CD8-positive, alpha-beta memory T cell (primary cell): ENCODE measurements at places on chromosomes 16 and 17. TPM values are rescaled to one million over a fixed set of nuclear protein-coding genes. Genes with fewer than 3 reads are reported as not detected.
A peak's percentile ranks its signal among the peaks of the same experiment; 100 is the strongest.

DNA sequence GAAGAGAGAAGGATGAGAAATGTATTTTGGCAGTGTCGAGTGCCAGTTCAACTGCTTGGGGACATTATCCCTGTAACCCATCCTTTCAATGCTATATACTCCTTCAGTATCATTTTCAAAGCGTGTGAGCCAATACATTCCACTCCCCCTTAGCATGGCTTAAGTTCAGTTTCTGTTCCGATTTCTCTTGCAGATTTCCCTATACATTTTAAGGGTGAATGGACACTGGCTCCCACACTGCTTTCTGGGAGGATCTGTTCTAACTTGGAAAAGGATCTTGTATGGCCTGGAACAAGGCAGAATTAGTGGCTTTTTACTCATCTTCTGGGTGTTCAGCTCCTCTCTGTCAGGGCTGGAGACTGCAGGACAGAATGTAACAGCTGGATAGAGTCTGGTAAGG lies 333.8 kb downstream of the HAPSTR1 start:
- DNase-seq = no peak

DNA sequence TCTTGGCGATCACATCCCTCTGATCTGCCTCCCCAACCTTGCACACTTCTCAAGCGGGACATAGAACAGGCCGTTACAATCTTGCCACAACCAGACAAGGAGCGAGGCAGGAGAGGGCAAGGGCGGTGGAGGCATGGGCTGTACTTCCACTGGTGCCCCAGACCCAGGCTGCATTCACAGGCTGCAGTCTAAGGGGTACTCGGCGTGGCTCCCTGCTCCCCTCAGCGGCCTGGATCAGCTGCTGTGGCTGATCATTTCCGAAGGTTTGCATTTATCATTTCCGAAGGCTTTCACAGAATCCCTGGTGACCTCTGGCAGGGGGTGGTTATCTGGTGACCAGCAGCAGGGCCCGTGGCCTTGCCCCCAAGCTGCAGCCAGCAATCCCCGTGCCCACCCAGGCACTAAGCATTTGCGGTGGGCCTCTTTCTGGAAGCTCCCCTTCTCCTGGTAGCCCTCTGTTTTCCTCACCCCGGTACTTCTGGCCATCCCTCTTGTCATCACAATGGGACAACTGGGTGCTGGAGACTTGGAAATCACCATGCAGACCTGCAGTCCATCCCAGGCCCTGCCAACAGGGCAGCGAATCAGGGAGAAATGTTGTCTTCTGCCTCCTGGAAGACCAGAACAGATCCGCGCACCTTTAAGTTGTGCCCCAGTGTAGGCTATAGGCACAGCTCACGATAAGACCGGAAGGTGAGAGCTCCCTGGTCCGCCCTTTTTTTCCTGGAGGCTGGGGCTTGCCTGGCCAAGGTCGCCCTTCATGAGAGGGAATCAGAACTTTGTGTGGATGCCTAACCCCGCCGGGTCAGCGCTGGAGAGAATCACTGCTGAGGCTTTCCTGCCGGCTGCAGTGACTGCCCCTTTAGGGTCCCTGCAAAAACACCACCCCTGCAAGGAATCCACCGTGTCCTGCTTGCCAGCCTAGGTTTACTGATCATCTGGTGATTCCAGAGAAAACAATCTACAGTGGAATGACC lies 1739.1 kb downstream of the TP53TG3F start:
- no peak for DNase-seq

Gene CTRB1
- not detected for polyA plus RNA-seq

Gene C17orf67
- polyA plus RNA-seq = 2.5 TPM

Gene SGCA
- not detected for polyA plus RNA-seq

- no peak for DNase-seq
Measured at GRCh38 chr17:4724650-4725049, 6.6 kb upstream of the MED11 start.

DNA sequence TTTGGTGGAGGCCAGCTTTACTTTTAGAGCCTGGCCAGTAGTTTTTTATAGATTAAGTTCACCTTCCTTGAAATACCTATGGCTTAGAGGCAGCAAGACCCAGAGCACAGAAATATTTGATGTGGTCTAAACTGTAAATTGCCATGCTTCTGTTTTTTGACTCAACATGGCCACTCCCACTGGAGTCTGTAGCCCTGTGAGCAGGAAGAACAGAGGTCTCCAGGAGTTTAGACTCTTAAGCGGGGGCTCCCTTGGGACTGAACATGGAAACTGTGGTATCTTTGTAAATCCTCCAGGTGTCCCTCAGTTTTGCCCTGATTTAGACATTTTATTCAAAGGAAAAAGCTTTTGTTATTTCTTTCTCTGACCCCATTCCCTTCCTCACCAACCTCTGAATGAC lies 145.6 kb downstream of the FTO start:
- DNase-seq = no peak

DNA sequence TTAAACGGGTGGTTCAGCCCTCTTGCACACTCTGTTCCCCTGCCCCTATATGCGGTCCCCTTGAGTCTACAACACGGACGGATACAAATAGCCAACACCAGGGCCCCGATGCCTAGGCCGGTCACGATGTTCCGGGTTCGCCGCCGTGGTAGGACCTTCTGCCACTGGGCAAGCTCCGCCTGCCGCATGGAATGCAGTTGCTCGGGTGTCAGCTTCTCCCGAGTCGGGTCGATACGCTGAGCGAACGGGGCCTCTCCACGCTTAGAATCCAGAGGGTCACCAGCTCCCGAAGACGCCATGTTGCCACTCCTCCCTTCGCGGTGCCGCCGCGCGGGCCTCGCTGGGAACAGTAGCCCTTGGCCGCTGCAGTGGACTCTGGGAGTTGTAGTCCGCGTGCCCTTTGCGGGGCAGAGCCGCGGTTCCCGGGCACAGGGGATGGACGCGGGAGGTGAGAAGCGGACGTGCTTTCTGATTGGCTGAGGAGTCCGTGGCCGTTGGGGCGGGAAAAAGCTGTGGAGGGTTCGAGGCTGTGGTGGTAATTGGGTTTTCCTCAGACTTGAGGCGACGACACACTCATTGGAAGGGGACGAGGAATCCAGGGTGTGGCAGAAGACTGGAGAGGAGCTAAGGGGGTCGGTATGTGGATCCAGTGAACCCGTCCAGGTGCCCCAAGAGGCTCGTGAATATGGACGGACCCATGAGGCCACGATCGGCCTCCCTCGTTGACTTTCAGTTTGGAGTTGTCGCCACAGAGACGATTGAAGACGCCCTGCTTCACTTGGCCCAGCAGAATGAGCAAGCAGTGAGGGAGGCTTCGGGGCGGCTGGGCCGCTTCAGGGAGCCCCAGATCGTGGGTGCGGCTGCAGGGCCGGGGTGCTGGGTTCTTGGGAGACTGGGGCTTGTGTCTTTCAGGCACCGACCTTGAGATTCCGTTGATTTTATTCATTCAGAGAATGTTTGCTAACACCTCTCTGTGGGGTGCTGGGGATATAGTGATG lies at the start of the genes CNTD1 and COA3:
TSS of gene CNTD1 (plus strand) at position 479 of the 998 bp plus-strand sequence. CDS start at position 686, 207 bp downstream.
TSS of gene COA3 (minus strand) at position 322 of the 998 bp plus-strand sequence. CDS start at position 299, 23 bp downstream.
- peak; percentile 76 for DNase-seq

- DNase-seq = no peak
Measured at GRCh38 chr16:8714807-8715206, 40.4 kb downstream of the ABAT start.

DNA sequence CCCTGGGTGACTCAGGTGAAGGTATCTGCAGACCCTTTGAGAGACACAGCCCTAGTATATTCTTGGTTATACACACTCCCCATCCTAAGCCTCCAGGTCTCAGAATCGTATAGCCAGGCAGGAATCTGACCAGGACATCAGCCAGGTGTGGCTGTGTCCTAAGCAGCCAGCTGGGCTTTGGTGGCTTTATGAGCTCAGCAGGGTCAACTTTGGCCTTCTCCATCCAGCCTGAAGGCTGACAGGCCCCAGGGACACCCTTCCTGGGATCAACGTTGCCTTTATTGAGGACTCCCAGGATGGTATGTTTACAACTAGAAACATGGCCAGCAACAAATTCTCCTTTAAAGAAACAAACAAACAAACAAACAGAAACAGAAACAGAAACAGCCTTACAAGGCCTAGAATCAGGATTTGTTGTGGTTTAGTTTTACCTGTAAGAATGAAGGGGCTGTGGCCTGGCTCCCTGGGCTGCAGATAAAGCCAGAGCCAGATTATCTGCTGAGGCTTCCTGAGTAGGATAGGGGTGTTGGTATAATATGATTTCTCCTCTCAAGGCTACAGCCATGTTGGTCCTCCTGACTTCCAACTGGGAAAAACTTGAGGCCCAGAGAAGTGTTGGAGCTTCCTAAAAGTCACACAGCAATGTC lies 8.5 kb downstream of the KIF19 start:
- no peak for DNase-seq

Gene WNK4
- not detected for polyA plus RNA-seq

Gene ARL5C
- not detected for polyA plus RNA-seq

DNA sequence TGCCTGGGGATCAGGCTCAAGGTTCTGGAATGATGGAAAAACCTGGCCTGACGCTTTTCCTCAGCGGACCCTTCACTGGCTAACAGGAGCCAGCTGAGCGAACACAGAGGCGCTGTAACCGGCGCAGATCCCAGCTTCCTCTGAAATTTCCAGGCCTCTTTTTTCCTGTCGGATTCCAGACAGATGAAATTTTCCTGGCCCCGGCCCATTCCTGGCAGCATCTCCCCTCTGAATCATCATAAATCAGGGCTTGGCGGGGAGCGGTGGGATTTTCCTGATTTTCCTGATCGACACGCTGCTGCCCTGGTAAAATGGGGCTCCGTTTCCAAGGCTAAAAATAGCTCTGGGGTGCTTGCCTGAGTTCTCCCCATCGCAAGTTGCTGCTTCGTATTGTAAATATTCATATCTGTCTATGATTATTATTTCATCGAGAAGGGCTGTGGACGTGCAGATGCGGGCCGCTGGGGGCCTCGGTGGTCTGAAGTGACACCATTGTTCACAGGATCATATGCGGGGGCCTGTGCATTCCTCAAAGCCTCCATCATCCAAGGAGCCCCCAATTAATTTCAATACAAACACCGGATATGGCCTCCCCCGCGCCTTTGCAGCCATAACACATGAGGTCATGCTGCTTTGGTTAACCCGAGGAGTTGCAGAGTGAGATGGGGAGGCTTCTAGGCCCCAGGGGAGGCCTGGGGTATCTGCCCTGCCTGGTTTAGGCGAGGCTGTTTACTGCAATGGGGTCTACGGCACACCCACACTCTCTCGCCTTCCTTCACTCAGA lies 45.8 kb upstream of the ETV4 start:
- DNase-seq = no peak
